Upper lobe of left lung (tissue), 6 donors: ENCODE measurements at places on chromosomes 13 and 19.
A peak's percentile ranks its signal among the peaks of the same experiment; 100 is the strongest.

DNA sequence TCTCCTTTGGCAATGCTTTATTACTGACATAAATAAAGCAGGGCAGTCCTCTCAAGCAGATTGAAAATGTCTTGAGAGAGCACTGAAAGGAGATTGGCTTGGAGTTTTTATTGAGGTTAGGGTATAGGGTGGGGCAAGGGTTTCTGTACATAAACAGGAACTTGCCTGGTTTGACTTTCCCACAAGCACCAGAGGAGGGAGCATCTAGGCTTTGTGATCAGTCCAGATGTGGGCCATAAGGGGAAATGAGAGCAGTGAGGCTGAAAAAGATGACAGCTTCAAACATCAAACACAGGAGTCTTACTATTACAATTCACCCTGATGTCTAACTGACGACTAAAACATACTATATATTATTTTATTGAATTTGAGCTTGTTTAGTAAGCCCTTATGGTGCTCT is 260.9 kb downstream of the MTUS2 start:
- DNase-seq, result no peak

GRCh38 chr19:31890230-31890629 is 455.2 kb upstream of the ZNF507 start:
- no peak for DNase-seq

- no peak for DNase-seq
These were observed 12.7 kb upstream of the PTBP1 start for GRCh38 chr19:784541-784940.

GRCh38 chr13:24493356-24493755 is 19.2 kb downstream of the PARP4 start:
- DNase-seq, result no peak

- no peak for DNase-seq
These were observed 7.6 kb upstream of the TSPAN16 start for GRCh38 chr19:11288349-11288748.

GRCh38 chr13:77898097-77898496 is 20.5 kb downstream of the EDNRB start:
- DNase-seq, result no peak

- peak; percentile 88 for DNase-seq
These were observed 736 bp downstream of the SMAD9 start for GRCh38 chr13:36919171-36919832.

GRCh38 chr13:34583181-34583580 is 358.9 kb upstream of the NBEA start:
- no peak for DNase-seq

DNA sequence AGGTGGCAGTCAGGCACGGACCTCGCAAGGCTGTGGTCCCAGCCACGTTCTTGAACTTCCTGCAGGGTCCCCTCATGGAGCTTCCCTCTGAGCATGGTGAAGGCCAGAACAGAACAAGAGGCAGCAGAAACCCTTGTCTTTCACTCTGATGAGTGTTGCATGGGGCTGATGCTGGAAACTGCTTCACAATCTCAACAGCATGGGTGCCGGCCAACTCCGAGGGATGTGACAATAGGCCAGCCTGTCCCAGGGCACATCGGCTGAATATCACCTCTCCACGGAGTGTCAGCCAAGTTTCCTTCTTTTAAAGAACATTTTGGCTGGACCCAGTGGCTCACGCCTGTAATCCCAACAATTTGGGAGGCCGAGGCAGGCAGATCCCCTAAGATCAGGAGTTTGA is 173.9 kb downstream of the FOXO1 start:
- DNase-seq, result no peak

DNA sequence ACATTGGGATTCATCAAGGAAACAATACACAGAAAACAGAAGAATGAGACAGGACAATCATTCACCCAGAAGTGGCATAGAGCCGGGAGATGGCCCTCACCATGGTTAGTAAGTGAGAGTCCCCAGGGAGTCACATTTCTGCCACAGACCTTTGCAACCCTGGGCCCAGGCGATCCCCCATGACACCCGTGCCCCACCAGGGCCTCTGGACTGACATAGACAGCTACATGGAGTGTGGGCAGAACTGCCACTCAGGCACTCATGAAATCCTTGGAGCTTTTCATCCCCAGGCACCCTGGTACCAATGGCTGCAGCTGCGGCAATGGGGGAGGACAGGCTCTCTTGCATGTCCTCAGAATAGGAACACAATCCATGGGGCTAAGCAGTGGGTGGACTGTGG is 174.5 kb upstream of the TRPC4 start:
- no peak for DNase-seq

- DNase-seq, result peak; percentile 8
These were observed 21.7 kb downstream of the VSTM2B start for GRCh38 chr19:29547361-29547960.

- no peak for DNase-seq
These were observed 13.2 kb downstream of the MARCHF2 start for GRCh38 chr19:8426283-8426682.

GRCh38 chr13:23513455-23513854 is 56.8 kb upstream of the TNFRSF19 start:
- no peak for DNase-seq

GRCh38 chr13:86862137-86862536 is 809.0 kb upstream of the SLITRK5 start:
- no peak for DNase-seq

GRCh38 chr19:2027361-2027760 is 11.8 kb upstream of the BTBD2 start:
- no peak for DNase-seq

- DNase-seq, result no peak
These were observed 154.9 kb upstream of the KL start for GRCh38 chr13:32861304-32861703.

GRCh38 chr13:98189841-98190505 is 12.9 kb upstream of the RNF113B start:
- DNase-seq, result no peak

GRCh38 chr13:44281252-44282000 is 92.2 kb upstream of the SERP2 start:
- DNase-seq, result no peak

- no peak for DNase-seq
These were observed 16.7 kb upstream of the EMC10 start for GRCh38 chr19:50459638-50460037.
